ENCODE measurements at places on chromosomes 16 and 17.

DNA sequence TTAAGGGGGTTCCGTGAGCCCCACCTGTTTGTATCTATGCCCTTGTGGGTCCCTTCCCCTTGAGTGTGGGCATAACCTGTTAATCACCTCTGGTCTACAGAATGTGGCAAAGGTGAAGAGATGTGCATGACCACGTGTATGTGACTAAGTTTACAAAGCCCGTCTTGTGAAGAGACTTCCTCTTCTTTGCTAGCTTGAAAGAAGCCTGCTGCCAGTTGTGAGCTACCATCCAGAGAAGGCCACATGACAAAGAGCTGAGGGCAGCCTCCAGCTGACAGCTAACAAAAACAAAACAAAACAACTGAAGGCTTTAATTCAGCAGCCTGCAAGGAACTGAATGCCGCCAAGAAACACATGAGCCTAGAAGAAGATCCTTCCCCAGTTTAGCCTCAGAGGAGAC, 112.0 kb downstream of the AXIN2 start:
- DNase-seq = no peak

DNA sequence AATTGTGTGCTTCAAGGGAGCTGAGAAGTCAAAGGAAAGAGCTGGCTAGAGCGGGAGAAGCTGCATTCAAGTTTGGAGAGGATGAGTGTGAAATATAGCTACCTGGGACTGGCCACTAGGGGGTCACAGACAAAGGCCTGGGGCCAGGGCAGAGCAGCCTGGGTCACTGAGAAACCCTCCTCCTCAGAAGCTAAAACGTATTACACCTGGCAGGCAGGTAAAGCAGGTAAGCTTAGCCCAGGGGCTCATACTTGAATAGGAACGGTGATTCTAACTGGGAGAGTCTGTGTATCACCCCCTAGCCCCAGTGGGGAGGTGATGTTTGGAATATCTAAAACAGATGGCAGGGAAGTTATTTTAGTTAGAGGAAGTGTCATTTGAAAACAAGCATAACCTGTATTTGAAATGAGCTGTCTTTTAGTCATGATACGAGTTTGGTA, 6.8 kb downstream of the KRT37 start:
- no peak for DNase-seq

DNA sequence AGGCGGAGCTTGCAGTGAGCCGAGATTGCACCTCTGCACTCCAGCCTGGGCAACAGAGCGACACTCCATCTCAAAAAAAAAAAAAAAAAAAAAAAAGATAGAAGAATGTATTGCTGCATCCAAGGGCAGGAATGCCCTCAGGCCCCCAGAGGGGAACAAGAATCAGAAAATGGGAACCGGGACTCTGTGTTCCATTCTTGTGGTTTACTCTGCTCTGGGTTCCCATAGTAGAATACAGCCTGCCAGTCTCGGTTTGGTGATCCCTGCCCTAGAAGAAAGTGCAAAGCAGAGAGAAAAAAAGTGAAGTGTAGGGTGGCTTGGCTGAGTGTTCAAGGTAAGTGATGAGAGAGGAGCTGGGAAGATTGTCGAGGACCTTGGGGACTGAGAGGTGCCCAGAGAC, 27.4 kb upstream of the KDM6B start:
- no peak for DNase-seq

DNA sequence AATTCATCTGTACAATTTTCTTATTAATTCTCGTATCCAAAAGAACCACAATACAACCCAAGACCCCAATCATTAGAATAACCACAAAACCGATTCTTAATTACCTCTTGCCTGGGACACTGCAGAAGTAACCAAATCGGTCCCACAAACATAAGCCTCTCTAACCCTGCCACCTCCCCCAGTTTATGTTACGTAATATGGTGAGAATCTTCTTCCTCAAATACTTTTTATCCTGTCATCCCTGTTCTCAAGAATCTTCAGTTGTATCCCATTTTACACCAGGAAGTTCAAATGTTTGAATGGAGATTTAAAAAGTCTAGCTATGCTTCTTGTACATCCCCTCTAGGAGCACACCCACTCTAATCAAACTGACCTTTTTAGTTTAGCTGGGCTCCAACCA, 269.3 kb upstream of the TBX2 start:
- no peak for DNase-seq

- DNase-seq = no peak
Measured at GRCh38 chr17:28572259-28573039, 1.1 kb upstream of the PIGS start.

GRCh38 chr16:84332975-84333684, 35.2 kb upstream of the ATP2C2 start:
- no peak for DNase-seq

Data from activated naive CD8-positive, alpha-beta T cell treated with anti-CD3 and anti-CD28 coated beads, Interleukin-2, amount 50 U/mL, for 24 hours (primary cell).